Stimulated activated CD8-positive, alpha-beta memory T cell treated with anti-CD3 and anti-CD28 coated beads, Interleukin-15, amount 100 ng/mL, for 1 hour (primary cell): ENCODE measurements at places on chromosomes 5 and 9.

DNA sequence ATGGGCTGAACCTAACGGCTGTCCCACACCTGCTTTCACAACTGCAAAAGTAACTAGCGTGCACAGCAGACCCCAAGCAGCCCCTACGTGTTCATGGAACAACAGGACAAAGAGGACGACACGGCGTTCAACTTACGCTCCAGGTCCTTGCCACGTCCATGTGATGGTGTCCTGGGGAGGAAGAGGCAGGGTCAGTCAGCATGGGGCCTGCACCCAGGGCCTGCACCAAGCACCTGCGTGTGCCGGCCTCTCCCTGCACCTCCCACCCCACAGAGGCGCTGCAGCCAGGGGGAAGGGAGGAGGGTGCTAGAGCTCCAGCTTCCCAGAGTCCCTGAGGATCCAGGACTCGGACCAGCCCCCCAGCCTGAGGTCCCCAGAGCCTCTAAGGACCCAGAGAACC is 35.6 kb upstream of the SLC6A3 start:
- DNase-seq, result no peak

- no peak for DNase-seq
Measured at GRCh38 chr9:86563350-86563749, 209.1 kb upstream of the TUT7 start.

DNA sequence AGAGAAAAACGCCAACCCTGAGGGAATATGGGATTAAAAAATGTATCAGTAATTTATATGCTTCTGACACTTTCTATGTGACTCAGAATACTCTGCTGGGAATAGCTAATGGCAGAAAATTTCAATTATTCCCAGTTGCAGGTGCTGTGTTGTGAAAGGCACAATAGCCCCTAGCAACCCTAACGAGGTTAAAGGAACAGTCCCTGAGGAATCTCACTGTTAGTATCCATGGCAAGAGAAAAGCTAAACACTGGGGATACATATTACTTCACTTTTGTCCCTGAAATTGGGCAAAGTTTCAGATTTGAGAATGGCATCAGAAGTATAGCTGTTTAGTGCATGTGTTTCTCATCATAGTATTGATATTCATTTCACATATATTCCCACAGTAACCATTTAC is 555.0 kb downstream of the RAB3C start:
- DNase-seq, result no peak

DNA sequence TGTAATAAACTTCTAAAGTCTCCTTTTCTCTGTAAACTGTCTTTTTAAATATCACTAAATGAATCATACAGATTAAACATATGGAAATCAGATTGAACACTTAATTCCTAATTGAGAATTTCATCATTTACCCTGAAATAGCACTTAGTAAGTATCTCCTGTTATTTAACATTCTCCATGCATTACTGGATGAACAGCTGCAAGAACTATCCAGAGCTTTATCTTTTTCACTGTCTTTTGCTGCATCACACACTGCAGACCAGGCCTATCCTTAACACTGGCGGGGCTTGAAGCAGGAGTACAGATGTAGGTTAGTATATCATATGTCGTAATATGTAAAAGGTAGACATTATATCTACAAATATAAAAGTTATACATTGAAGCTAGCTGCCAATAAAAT is 108.7 kb upstream of the EFNA5 start:
- DNase-seq, result no peak

DNA sequence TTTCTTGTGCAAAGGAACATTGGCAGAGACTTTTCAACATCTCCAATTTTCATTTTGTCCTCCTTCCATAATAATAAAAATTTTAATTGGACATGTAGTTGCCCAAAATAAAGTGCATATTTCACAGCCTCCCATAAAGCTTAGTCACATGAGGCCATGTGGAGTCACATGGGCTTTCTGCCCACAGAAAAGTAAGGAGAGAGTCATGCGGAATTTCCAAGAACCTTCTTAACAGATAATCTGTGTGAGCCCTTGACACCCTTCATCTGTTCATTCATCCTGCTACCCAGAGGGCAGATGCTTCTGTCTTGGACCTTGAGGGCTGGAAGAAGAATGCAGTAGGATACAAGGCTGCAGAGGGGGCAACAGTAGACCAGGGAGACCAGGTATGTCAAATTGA is 60.7 kb downstream of the APTX start:
- DNase-seq, result no peak

DNA sequence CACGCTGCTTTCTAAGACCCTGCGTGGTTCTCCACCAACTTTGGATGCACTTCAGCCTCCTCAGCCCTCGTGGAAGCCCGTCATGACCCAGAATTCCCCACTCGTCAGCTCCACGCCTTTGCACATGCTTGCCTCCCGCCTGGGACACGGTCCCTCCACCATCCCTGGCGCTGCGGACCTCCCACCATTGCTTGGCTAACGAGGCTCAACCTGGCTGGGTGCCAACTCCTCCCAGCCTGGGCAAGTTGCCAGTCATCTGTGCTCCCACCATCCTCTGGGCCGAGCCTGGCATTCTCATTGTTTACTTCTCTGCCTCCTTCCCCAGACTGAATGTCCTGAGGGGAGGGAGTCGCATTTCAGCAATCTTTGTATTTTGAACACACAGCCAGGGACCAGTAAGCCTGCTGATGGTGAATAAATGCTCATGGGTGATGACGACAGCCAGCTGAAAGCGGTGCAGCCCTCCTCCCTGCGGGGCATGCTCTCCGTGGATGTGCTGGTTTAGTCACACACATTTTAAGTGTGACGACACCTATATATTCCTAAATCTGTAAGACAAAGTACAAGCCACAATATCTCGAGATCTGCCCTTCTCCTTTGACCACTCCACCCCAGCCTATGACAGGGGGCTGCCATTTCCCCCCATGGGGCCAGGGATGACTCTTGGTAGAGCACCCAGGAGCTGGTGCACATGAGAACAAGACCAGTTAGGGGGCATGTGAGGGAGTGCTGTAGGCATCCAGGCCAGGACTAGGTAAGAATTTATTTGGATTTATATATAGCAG is 37.6 kb downstream of the ANKRD33B start:
- DNase-seq, result no peak

DNA sequence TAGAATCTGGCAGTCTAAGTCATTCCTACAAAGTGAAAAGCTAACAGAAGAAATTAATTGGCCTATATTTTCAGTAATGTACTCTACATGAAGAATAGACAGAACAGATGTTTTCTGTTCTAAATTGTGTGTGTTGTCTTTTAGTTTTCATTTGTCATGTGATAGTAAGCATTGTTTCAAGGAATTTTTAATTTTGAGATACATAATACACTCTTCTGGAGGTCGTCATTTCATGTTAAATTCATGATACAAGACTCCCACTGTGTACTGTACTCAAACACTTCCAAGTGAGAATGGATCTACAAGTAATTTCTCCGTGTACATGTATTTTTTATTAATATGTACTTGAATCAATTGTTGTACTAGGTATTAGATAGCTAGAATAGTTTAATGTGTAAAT is 1522.9 kb downstream of the MAT2B start:
- no peak for DNase-seq

- DNase-seq, result no peak
Measured at GRCh38 chr5:103010168-103010567, 109.8 kb downstream of the GIN1 start.

DNA sequence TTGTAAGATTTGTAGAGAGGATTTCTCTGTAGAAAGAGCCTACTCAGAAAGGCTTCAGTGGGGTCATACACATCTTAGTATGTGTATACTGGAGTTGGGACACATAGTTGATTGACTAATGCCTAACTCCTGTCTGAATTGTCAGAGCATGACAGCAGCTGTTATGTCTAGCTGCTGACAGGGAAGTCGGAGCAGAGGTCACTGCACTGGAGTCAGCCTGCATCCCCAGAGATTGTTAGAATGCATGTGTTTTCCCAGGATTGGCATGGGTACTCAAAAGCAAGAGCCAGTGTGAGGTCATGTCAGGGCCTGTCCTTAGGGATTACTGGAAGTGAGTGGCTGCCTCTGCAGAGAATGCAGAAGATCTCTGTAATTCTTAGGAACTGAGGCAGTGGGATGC is 82.7 kb downstream of the ITGA1 start:
- DNase-seq, result no peak

- no peak for DNase-seq
Measured at GRCh38 chr5:8912106-8912505, 633.8 kb downstream of the SEMA5A start.

DNA sequence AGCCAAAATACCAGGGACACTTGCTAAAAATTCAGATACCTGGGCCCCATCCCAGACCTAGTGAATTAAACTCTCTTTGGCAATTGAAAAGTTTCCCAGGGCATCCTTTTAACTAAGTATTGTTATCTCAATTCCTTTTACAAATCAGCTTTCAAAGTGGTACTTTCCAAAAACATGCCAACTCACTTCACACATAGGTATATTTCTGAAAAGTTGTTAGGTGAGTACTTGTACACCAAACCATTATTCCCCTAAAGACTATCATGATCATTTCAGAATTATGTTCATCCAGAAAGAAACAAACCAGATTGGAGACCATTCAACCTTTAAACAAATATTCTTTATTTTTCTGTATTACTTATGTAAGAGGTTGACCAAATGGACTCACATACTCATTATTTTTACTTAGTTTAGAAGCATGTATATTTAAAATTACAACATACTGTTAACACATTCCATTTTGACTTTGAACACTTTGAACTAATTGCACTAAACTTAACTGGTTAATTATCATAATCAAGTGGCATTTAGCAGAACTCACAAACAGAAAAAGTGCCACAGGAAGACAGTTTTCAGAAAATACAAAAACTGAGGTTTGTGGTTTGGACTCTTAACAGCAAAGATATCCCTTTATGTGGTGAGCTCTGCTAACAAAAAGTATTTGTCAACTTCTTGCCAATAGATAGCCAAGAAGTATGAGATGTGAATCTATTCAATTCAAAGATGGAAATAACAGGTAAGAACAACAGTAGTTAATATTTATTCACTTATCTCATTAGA is 40.7 kb downstream of the KIAA0825 start:
- DNase-seq, result no peak

DNA sequence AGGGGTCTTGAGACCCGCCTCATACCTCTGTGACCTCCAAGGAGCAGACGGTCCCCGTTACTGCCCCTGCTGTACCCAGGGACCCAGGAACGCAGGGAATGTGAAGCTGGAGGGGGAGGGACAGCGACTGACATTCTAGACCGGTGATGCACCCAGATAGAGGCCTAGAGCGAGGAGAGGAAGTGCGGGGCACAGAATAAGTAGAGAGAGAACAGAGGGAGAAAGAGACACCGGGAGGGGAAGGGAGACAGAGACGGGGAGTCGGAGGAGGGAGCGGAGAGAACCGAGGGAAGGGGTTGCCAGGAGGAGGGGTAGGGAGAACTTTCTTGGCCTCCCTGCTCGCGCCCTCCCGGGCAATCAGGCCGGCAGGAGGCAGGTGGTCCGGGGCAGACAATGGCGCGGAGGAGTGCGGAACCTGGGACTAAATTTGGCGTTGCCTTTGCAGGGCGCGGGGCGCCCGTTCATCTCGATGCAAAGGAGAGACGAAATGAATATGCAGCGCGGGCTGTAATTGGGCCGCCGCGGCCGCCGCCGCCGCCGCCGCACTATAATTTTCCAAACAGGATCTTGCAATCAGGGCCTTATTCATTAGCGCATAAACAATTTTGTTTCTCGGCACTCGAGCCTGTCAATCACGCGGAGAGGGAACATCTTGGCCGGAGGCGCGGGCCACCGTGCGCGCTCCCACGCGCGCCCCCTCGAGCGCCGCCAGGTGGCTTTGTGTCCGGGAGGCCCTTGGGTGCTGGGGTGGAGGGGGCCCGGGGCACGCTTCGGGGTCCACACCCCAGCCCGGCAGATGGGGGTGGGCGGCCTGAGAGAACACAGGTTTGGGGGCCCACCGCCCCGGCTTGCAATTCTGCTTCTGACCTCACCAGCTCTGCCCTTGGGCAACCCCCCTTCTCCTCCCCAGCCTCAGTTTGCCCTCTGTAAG is 33.0 kb downstream of the NDUFA8 start:
- DNase-seq, result no peak

DNA sequence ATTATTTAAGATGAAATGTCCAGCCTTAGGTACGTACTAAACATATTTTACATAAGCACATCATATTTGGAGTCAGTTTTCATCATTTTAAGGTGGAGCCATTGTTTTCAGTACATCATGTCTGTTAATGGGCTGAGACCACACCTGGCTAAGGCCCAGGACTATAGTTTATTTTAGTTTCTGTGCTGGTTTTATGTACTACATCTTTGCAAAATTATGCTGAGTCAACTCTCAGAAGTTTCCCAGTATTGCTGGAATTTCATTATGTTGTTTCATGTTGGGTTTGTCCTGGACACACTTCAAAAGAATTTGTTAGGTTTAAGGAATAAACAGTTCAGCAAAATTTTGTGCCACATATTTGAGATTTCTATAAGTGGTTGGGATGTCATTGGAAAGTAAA is 171.2 kb downstream of the CCDC171 start:
- no peak for DNase-seq

DNA sequence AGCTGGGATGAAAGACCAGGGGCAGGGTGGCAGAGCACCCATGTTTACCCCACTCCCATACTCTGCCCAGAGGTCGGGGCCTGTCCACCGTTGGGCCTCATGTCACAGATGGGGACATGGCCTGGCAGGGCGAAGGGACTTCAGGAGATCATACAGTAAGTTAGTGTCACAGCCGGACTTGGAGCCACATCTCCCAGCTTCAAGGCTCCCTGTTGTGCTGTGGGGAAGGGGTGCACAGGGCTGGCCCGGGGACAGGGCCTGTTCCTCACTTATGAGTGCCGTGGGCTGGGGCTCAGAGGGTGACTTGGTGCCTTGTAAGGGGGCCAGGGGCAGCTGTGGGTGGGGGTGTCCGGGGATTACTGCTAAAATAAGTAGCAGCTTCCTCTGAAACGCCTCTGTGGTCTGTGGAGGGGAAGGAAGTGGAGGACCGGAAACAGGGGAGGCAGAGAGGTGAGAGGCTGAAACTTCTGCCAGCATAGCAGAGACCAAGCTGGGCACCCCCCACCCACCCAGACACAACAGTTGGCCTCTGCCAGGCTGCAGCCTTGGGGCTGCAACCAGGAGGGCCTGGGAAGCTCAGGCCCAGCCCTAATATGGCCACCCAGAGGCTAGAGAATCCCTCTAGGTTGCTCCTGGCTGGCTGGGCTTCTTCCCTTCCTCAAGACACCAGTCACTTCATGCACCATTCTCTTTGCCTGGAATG is 41.1 kb upstream of the NEK6 start:
- DNase-seq, result peak; percentile 11

GRCh38 chr5:30156156-30156555 is 1037.3 kb upstream of the CDH6 start:
- DNase-seq, result no peak

- no peak for DNase-seq
Measured at GRCh38 chr5:154087260-154087659, 48.5 kb downstream of the MFAP3 start.

- no peak for DNase-seq
Measured at GRCh38 chr9:34993502-34994259, 4.1 kb downstream of the DNAJB5 start.

GRCh38 chr9:101592788-101593187 is 2.0 kb downstream of the PPP3R2 start:
- no peak for DNase-seq

DNA sequence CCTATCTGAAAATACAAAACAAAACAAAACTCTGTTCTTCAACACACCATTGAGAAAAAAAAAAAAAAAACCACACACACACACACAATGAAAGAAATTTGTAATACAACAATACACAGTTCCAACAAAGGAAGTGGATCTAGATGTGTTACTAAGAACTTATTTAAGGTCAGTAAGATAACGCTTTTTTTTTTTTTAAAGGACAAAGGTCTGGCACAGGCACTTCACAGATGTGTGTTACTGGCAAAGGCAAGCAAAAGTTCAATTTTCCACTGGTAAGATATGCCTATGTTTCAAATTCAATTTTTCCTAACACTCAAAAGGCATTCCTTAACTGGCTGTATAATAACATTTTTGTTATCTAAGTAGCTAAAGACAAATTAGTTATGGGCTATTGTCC is 3.6 kb downstream of the RFK start:
- DNase-seq, result no peak
